ENCODE measurements at places on chromosomes 7 and 10. TPM values are rescaled to one million over a fixed set of nuclear protein-coding genes. Genes with fewer than 3 reads are reported as not detected.

GRCh38 chr7:4134204-4134603, 547.9 kb upstream of the FOXK1 start:
- peak; percentile 14 for DNase-seq

DNA sequence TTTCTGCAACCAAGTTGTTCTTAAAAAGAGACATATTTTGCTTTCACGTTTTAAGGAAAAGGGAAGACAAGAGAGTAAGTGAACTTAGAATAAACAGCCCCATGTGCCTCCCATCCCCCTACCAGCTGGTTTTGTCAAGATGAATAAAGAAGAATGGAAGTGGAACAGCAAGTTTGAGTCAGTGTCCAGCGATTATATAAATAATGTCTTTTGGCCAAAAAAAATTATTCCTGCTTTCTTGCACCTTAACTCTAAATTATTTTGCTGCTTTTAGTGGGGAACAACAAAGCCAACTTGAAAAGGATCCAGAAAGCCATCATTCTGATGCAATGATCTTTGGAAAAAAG, 82.4 kb upstream of the TRIL start:
- no peak for DNase-seq

DNA sequence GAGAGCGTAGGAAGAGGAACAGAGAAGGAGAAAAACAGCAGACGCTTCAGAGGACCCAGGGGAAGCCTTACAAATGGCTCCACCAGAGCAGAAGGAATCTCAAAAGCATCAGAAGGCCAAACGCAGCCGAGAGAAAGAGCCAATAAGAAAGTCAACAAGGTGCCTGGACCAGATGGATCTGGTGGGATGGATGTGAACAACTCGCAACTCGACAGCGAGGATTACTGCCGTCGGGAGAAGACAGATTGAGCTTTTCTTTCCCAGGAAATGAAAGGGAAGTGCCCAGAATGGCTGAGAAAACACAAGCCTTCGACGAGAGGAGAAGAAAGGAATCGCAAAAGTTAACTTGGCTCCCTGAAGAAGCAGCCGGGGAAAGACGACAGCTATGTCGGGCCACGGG, 132.8 kb upstream of the MGMT start:
- DNase-seq: no peak

GRCh38 chr7:148856891-148857290, 27.2 kb downstream of the EZH2 start:
- no peak for DNase-seq

GRCh38 chr7:132030086-132030568, 473.7 kb upstream of the PODXL start:
- no peak for DNase-seq

Gene EMX2
- total RNA-seq: not detected

Gene PLA2G12B
- 2.0 TPM for total RNA-seq

DNA sequence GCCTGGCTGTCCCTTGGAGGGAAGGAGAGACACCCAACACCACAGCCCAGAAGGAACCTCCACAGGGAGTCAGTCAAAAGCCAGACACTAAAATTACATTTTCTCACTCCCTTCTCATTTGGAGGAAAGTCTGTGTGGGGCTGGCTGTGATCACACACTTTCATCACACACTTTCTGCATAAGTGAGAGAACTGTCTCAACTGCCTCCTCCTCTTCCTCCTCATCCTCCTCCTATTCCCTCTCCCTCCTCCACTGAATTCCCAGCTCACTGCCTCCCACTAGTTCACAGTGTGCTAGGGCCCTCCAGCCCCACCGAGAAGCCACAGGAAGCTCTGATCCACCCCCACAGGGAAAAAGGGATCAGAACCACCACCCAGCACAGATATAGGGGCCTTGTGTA, 91.6 kb downstream of the KCNMA1 start:
- no peak for DNase-seq

- DNase-seq: no peak
Measured at GRCh38 chr7:148972375-148972774, 55.9 kb downstream of the PDIA4 start.

GRCh38 chr10:79336739-79337138, 10.5 kb upstream of the PPIF start:
- DNase-seq: no peak

Gene C7orf57
- total RNA-seq: 1.6 TPM

DNA sequence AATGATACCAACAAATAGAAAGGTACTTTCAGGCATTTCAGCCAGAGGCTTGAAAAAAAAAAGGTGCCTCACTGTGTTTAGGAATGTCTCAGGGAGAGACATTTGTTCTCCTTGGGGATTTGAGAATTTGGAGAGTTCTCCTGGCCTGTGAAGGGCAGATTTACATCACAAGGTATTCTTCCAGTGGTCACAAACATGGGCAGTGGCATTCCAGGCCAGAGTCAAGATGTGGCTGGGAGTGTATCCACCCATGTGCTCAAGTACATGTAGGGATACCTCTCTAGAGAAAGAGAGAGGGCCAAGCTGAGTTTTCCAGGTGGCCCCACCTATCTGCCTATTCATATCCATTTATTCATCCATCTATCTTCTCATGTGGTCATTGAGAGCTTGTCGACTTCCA, 253.8 kb downstream of the LRMDA start:
- peak; percentile 48 for DNase-seq

Gene IDI2
- total RNA-seq: not detected

- DNase-seq: no peak
Measured at GRCh38 chr10:71497763-71498326, 101.1 kb downstream of the CDH23 start.

Gene OLAH
- 1.7 TPM for total RNA-seq

Gene MEOX2
- total RNA-seq: 17.1 TPM

DNA sequence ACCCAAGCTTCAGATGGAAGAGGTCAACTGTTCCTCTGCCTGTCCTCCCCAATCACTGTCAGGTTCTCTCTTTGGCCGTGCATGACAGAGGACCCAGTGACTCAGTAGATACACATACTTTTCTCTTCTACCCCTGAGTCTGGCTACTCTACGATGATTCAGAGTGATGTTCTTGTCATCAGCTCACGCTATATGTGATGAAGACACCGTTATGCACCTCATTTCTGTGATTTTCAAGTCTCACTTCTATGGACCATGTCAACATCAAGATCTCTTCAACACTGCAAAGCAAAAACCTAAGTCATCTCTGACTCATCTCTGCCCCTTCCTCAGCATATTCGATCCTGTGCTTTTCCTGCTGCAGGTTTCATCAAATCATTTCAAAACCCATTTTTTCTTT, 76.6 kb upstream of the DGKI start:
- DNase-seq: no peak

Gene FRMD4A
- 64.8 TPM for total RNA-seq

Gene RBP3
- not detected for total RNA-seq

Gene NKX1-2
- total RNA-seq: not detected

Gene MBL2
- total RNA-seq: not detected

GRCh38 chr10:59748834-59749233, 4.4 kb downstream of the MRLN start:
- no peak for DNase-seq

Gene NPFFR1
- total RNA-seq: 1.0 TPM

- no peak for DNase-seq
Measured at GRCh38 chr10:50541317-50541716, 82.4 kb downstream of the SGMS1 start.

DNA sequence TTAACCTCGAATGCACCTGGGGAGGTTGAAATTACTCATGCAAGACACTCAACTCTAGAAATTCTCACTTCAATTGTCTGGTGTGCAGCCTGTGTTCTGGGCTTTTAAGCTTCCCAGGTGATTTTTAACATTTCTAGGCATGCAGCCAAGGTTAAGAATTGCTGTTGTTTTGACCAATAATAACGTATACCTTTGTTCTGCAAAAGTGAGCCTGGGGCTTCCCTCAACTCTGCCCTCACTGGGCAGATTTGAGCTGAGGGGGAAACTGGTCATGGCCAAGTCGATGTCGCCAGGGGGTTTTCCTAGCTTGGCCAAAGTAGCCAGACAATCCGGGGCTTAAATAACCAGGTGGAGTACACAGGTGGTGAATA, 568 bp downstream of the PRSS2 start:
- no peak for DNase-seq

DNA sequence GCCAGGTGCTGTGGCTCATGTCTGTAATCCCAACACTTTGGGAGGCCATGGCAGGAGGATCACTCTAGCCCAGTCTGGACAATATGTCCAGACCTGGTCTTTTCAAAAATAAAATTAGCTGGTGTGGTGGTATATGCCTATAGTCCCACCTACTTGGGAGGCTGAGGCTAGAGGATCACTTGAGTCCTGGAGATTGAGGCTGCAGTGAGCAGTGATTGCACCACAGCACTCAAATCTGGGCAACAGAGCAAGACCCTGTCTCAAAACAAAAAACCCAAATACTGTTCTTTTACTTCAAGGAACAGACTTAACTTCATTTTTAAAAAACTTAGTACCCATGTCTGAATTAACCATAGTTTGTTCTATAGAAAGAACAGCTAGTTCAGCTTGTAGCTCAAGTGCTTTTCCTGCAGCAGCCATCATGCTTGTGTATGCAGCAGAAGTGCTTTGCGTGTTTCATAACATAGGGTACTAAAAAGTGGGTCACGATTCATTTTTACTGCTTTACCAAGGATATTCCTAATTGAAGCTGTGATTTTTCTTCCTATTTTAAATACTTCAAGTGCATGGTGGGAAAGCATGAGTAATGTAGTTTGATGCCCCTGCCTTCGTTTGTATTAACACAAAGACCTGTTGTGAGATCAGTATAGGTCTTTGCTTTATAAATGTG, 5.9 kb downstream of the EIF4H start:
- no peak for DNase-seq

Gene CALML5
- not detected for total RNA-seq

Gene NUTM2E
- total RNA-seq: not detected

DNA sequence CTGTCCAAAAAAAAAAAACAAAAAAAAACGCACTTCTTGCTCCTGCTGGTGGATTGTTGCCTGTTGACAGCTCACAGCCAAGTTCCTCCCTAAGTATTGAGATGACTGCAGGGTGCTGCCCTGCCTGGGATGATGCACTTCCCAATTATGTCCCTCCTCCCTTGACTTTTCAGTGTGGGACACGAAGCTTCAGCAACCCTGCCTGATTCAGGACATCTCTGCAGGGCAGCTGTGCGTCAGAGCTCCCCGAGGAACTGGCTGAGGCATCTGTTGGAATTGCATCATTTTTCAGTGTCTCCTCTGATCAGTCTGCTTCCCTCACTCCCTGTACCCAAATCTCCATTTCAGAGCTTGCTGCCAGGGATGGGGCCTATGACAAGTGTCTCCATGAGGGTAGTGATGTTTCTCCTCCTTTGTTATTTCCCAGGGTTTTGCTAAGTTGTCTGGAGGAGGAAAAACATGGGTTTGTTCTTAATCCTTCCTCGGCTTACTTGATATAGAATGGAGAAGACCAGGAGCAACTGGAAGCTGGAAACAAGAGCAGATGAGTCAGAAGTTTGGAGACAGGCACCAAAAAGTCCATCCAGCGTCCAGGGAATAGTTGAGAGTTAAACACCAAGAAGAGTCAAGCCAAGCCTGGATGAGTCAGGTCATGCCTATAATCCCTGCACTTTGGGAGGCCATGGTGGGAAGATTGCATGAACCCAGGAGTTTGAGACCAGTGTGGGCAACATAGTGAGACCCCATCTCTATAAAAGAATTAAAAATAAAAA, 355.1 kb downstream of the GALNT17 start:
- DNase-seq: no peak

Gene C10orf67
- 1.2 TPM for total RNA-seq

DNA sequence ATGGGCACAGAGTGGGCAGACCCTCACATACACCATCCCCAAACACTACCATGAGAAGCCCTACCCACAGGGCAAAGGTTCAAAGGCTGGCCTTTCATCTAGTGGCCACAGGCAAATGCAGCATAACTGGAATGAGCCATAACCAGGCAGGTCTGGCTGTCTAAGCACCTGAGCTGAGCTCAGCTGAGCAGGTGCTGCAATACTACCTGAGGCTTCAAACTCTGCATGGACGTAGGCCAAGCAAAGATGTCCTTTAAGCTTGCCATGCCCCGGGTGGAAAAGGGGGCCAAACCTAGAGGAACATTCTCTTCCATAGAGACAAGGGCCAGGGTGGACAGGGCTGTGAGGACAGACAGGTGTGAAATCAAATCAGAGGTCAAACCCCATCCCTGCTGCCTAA, 65.3 kb upstream of the CAMK2B start:
- DNase-seq: no peak

GRCh38 chr7:64558323-64558705, 4.6 kb downstream of the ZNF680 start:
- no peak for DNase-seq

DNA sequence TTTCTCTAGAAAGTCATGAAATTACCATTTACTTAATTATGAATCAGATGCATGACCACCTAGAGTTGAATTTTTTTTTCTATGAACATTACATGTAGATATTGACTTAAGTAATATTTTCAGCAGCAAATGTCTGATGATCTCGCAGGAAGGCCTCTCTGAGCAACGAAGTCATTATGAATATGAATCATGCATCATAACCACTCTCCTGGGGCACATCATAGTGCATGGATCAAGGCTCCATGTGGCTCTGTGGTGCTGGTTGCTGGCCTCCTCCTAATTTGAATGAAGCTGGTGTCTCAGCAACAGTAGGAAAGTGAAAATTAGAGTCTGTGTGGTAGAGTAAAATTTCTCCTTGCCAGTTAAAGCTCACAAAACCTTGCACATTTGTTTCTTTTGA, 121.4 kb upstream of the INHBA start:
- DNase-seq: no peak

Gene PSAP
- 2,019 TPM for total RNA-seq

- DNase-seq: no peak
Measured at GRCh38 chr7:113076703-113077102, 9.9 kb downstream of the GPR85 start.

- no peak for DNase-seq
Measured at GRCh38 chr10:73644015-73644743, 2.9 kb upstream of the MYOZ1 start.

GRCh38 chr7:128323459-128324367, 20.0 kb downstream of the RBM28 start:
- no peak for DNase-seq

GRCh38 chr10:112497347-112497950, 50.4 kb downstream of the VTI1A start:
- DNase-seq: no peak

Gene ZMYND11
- total RNA-seq: 68.9 TPM

DNA sequence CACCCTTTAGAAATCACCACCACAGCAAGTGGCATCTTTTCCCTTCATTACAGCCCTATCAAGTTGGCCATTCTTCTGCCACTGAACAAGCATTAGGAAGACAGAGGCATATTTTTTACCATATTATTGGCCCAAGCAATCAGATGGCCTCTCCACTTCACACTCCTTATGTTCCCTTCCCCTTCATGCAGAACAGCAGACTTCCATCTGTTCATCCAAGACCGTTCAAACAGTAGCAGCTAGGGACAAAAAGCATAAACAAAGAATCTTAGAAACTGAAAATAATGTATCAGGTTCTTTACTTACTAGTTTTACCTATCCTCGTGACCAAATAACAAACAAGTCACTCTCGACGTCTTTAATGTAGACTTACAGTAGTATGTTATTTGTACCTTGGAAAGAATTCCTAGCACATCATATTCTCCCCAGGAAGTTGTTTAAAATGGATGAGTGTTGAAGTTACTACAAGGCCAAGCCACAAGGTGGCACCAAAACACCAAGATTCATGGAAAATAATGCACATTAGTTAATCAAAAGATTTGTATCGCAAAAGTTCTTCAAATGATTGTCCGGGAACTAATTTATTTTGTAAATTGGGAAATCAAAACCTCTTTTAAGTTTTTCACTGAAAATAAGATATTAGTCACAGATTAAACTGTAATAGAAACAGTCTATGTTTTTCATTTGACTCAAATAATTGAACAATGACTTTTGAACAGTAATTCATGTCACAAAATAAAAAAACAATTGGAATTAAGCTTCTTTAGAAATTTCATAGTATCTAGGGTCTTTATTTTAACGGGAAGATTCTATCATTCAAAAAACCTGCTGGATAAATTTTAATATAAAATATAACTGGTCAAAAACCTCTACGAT, 112.1 kb downstream of the VPS41 start:
- no peak for DNase-seq

Gene NXPH1
- not detected for total RNA-seq

Data from lower lobe of right lung (tissue), 2 donors.